ENCODE measurements at places on chromosomes 7 and 10.

DNA sequence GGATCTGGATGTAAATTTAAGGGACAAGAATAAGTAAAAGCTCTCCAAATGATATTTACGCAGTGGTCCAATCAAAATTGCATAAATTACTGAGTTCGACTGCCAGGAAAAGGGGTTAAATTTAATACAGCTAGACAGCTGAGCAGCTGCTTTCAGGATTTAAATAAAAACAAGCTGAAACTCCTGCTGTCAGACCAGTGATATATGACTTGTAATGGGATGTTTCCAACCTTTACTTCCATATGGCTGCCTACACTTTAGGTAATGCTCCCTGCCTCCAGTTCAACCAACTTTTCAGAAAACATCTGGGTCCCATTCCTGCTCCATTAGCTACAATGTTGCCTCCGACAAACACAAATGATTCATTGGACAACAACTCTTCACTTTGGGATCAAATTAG, 326.3 kb upstream of the DGKB start:
- DNase-seq, result no peak

- no peak for DNase-seq
Observed at GRCh38 chr7:27585781-27586447, 76.8 kb downstream of the HIBADH start.

GRCh38 chr10:43255634-43256431, 11.0 kb downstream of the RASGEF1A start:
- DNase-seq, result peak; percentile 62

DNA sequence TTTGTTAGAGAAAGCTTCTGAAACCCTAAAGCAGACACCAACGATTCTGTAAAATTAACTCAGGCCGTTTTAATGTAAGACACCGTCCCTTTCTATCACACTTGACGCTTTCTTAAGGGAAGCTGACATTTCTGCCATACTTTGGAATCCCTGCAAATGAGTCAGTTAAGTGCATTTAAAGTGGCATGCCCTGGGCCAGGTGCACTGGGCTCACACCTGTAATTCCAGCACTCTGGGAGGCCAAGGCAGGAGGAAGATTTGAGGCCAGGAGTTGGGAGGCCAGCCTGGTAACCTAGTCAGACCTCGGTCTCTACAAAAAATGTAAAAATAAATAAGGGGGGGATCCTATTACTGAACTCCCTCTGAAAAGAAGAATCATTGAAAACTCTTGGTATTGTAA, 4.4 kb downstream of the UBE2H start:
- no peak for DNase-seq

DNA sequence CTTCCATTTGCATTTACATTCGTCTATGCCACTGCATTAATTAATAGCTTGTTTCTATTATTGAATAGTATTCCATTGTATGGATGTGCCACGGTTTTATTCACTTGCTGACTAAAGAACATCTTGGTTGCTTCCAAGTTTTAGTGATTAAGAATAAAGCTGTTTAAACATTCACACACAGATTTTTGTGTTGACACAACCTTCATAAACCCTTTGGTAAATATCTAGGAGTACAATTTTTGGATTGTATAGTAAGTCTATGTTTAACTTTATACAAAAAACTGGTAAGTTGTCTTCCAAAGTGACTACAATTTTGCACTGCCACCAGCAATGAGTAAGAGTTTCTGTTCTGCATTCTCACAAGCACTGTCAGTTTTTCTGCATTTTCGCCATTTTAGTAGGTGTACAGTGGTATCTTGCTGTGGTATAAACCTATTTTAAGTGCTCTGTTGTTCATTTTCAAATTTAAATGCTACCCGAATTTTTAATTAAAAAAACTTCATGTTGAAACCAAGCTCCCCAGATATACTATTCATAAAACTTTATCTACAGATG, 121.4 kb downstream of the RNF133 start:
- no peak for DNase-seq

- no peak for DNase-seq
Observed at GRCh38 chr7:31335161-31335856, 5.2 kb downstream of the NEUROD6 start.

- DNase-seq, result no peak
Observed at GRCh38 chr10:59109826-59110225, 66.6 kb upstream of the PHYHIPL start.

All from HuH-7 (cell line).